ENCODE measurements at places on chromosomes 1 and 21.

GRCh38 chr1:104136621-104137020 is 386.9 kb downstream of the AMY1C start:
- DNase-seq, result no peak

GRCh38 chr1:27652111-27652864 is 17.3 kb upstream of the FGR start:
- peak; percentile 42 for DNase-seq

DNA sequence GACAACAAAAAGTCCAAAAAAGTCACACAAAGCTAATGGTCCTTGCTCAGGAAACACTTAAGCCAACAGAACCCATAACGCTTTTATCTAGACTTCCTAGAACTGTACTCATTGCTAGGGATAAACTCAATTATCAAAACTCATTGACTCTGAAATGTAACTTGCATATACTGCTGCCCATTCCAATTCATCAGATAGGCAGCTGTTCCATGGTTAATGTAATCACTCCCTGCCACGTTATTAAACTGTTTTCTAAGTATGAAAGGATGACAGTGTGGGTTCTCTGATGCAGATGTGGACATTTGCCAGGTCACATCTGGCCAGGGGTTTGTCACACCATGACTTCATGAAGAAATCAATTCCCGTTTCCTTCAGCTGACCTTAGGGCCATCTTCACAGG is 30.3 kb upstream of the DNAJC11 start:
- DNase-seq, result peak; percentile 20

DNA sequence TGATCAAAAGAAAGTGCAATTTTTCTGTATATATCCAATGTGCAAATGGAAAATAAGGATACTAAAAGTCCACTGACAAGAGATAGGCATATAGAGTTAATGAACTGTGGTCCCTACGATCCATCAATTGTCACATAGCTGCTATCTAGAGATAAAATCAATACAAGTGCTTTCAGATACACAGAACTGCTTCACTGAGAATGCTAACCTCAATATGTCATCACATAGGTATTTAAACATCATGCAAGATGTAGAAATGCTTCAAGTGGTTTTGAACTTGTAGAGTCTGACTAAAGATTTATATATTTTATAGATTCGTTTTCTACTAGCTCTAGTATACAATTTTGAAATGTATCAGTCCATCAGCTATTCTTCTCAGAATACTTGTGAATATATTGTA is 1604.7 kb downstream of the PLA2G4A start:
- DNase-seq, result peak; percentile 1

GRCh38 chr1:168842916-168843315 is 113.9 kb upstream of the DPT start:
- DNase-seq, result no peak

GRCh38 chr21:33157303-33157702 is 72.4 kb upstream of the IFNAR2 start:
- DNase-seq, result no peak

DNA sequence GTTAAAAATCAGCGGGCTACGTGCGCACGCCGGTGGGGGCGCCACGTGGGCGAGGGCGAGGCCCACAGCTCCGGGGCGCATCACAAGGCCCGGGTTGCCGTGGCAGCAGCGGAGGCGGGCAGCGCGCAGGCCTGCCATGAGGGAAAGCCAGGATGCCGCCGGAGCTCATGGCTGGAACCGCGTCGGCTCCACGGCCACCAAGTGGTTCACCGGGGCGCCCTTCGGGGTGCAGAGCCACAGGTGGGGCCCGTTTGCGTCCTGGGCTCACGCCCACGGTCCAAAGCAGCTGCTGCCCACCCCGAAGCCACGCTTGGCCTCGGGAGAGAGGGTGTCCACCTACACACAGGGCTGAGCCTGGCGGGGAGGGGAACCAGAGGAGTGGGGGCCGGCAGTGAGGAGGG is 4.9 kb upstream of the TTC22 start:
- DNase-seq, result no peak

GRCh38 chr1:175708787-175709186 is 34.6 kb downstream of the TNR start:
- no peak for DNase-seq

DNA sequence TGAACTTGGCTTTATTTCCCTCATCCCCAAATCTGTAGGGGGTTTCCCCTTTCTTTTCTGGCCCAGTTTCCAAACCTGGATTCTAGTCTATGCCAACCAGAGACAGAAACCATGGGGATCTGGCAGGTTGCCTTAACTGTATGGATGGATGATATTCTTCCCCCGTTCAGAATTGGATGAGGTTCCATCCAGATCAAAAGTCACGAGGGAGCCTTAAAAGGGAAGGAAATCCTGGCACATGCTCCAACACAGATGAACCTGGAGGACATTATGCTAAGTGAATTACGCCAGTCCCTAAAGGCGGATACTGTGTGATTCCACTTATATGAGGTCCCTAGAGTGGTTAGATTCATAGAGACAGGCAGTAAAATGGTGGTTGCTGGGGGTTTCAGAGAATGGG is 124.4 kb downstream of the HUNK start:
- DNase-seq, result no peak

DNA sequence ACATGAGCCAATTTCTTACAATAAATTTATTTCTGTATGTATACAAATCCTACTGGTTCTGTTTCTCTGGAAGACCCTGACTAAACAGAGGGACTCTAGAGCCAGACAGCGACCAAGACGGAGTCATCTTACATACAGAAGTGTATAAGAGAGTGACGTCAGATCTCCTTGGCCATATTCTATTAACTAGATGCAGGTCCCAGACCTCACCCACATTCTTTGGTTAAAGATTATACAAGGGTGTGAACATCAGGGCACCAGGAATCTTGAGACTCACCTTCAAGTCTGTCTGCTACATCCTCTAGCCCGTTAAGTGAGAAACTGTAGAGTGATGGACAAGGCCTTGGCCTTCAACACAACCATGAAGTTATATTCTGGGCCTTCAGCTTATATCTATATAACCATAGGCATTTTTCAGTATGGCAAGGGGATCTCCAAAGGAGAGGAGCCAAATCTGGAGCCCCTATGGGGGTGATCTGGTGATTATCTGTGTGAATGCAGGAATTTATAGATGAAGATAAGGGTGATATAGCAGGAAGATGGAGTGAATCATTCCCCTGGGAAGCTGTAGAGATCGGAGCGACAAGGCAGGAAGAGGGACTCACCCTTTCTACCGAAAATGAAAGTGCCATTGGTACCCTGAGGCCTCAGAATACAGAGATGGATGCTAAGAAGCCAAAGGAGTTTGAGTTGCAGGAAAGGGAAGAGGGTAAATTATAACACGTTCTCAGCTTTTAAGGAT is 83.9 kb downstream of the ADAMTS1 start:
- DNase-seq, result no peak

DNA sequence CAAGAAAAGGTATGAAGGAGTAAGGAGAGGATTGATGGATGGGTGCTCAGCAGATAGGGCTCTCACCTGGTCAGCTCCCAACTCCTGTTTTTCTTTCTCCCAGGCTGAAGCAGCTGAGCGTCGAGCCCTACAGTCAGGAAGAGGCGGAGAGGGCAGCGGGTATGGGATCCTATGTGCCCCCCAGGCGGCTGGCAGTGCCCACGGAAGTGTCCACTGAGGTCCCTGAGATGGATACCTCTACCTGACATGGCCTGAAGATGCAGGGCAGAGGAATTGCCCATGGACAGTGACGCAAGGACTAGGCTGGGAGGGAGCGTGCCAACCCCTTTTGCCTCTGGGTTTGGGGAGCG is 739 bp downstream of the ZNF593 start:
- no peak for DNase-seq
